ENCODE measurements at places on chromosomes 16 and 17.

- DNase-seq: no peak
Observed at GRCh38 chr16:73126525-73126853, 78.6 kb upstream of the ZFHX3 start.

DNA sequence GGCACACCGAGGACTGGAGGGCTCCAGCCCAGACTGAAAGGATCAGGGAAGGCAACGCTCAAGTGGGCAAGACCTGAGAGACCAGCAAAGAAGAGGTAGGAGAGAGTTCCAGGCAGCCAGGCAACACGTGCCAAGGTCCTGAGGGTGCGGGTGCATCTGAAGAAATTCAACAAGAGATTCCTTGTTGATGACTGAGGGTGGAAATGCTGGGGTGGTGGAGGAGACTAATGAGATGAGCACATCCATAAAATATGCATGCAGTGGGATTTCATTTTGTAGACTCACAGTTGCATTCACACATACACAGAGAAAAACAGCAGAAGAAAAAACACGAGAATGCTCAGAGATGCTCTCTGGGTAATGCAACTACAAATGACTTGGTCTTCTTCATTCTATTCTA, 154.8 kb upstream of the FOXF1 start:
- no peak for DNase-seq

DNA sequence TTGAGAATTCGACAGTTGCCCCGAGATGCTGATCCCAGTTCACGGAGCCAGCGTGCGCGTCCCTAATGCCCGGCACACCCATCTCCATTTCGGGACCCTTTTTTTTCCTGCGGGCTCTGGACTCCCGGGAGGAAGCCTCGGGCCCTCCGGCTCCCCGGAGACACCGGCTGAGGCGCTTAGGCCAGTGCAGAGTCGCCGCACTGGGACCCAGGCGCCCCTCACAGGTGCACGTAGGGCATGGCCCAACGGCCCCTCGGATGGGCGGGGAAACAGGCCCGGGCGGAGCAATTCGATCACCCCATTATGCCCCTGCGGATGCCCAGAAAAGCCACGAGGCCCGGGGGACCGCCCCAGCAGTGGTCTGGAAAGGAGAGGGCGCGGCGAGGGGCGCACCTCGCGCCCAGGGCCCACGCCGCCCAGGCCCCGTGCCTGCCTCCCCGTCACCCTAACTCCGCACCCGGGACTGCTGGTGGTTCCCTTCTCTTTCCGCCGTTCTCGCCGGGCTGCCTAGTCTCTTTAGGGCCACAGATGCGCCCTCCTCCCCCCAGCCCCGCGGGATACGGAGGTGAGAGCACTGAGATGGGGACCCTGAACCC, 18.5 kb upstream of the ZFHX3 start:
- no peak for DNase-seq

DNA sequence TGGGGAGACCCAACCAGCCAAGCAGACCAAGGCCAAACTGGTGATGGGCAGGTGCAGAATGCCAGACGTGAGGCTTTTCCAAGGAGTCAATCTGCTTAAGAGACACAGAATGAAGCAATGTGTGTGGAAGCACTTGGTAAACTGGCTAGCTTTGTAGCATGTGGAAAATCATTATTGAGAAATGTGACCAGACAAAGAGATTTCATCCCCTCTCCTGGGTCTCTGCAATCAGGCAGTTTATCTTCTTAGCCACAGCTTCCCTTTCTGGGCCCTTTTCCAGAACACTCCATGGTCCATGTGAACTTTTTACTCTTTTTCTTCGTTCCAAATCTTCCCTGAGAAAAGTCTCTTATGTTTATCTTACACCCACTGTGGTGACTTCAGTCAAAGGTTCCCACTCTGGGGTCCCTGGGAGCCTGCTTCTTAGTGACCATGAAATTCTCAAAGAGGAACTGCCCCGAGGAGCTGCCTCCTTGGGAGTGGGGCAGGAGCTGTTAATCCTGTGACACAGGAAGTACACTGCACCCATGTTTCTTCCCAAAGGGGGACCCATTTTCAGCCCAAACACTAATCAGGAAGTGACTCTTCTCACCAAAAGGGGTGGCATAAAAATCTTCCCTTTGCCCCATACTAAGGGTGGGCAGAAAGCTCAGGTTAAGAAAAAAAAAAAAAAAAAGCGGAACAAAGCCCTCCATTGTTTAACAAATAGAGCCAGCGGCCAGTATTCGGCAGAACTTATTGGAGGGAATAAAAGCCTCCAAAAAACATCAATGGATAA, 346.2 kb upstream of the ASIC2 start:
- DNase-seq: no peak

Data from stimulated activated naive CD4-positive, alpha-beta T cell (primary cell).